ENCODE measurements at places on chromosomes 2 and 18.

DNA sequence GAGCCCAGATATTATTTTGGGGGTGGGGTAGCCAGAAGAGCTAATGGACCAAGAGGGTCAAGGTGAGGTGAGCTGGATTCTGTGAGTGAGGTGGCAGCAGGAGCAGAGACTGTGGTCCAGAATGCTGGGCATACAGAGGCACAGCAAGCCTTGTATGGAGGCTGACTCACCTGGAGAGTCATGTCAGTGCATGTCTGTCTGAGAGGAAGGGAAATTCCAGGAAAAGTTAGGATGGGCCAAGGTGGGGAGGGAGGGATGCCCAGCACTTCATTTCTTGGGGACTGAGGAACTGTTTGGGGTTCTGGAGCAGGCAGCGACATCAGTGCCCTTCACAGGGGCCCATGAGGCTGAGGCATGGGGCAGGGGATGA, 21.1 kb downstream of the PER2 start:
- no peak for DNase-seq

GRCh38 chr2:210593166-210593565, 36.8 kb downstream of the CPS1 start:
- DNase-seq = no peak

GRCh38 chr2:226352941-226353560, 446.6 kb downstream of the IRS1 start:
- peak; percentile 7 for DNase-seq

- no peak for DNase-seq
Observed at GRCh38 chr2:45433363-45433762, 177.7 kb downstream of the SRBD1 start.

DNA sequence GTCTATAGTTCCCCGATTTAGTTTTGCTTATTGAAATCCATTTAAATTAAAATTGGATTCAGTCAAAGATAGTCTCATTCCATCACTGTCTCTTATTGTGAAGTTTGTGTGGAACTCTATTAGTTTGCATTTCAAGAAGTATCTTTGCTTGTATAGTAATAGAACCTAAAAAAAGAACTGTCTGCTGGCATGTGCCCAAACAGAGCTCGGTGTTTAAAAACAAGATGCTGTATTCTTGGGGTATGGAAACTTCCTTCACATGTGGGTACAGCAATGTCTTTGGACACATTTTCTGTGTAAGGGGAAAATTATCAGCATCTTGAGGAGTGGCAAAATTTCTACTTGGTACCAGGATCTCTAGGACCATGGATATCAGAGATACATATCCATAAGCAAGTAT, 292.6 kb downstream of the PLCL1 start:
- DNase-seq = no peak

- no peak for DNase-seq
Observed at GRCh38 chr2:176162911-176163671, 6.0 kb downstream of the HOXD3 start.

- DNase-seq = no peak
Observed at GRCh38 chr2:138421971-138422335, 79.6 kb upstream of the SPOPL start.

- DNase-seq = no peak
Observed at GRCh38 chr2:152480821-152481399, 145.9 kb downstream of the FMNL2 start.

- DNase-seq = no peak
Observed at GRCh38 chr2:75276093-75277029, 77.0 kb upstream of the TACR1 start.

GRCh38 chr2:201959626-201960025, 74.0 kb upstream of the FZD7 start:
- no peak for DNase-seq
